ENCODE measurements at places on chromosomes 3 and 15. TPM values are rescaled to one million over a fixed set of nuclear protein-coding genes. Genes with fewer than 3 reads are reported as not detected.

The XCR1 gene
- polyA plus RNA-seq = 0.06 TPM

The MON1A gene
- 9.7 TPM for polyA plus RNA-seq

The SLC9A9 gene
- 4.1 TPM for polyA plus RNA-seq

The TTLL13 gene
- polyA plus RNA-seq = 0.08 TPM

The ALG3 gene
- polyA plus RNA-seq = 33.6 TPM

The DCUN1D1 gene
- 57.2 TPM for polyA plus RNA-seq

The LMAN1L gene
- polyA plus RNA-seq = not detected

The CPLX3 gene
- polyA plus RNA-seq = 0.07 TPM

The MUC20 gene
- polyA plus RNA-seq = 19.7 TPM

The NSUN3 gene
- 13.9 TPM for polyA plus RNA-seq

The ADGRG7 gene
- 0.25 TPM for polyA plus RNA-seq

The CCDC13 gene
- polyA plus RNA-seq = 3.5 TPM

The CCR3 gene
- polyA plus RNA-seq = not detected

The TKT gene
- polyA plus RNA-seq = 91.0 TPM

The CCDC39 gene
- 9.2 TPM for polyA plus RNA-seq

The MEX3B gene
- polyA plus RNA-seq = 15.9 TPM

The IL17RD gene
- polyA plus RNA-seq = 55.6 TPM

The FAM81A gene
- 18.6 TPM for polyA plus RNA-seq

The IQCF5 gene
- polyA plus RNA-seq = not detected

The CKMT1B gene
- 1.5 TPM for polyA plus RNA-seq

The CHRFAM7A gene
- 1.3 TPM for polyA plus RNA-seq

The SH3BP5 gene
- polyA plus RNA-seq = 46.0 TPM

The POLR2M gene
- 93.4 TPM for polyA plus RNA-seq

The RETNLB gene
- polyA plus RNA-seq = not detected

The TRPC1 gene
- polyA plus RNA-seq = 10.9 TPM

The PXYLP1 gene
- 38.5 TPM for polyA plus RNA-seq

The CHRNB4 gene
- 3.9 TPM for polyA plus RNA-seq

The CYP1A1 gene
- polyA plus RNA-seq = not detected

The UACA gene
- polyA plus RNA-seq = 102 TPM

The STRA6 gene
- polyA plus RNA-seq = 26.3 TPM

The HIGD2B gene
- not detected for polyA plus RNA-seq

The ZNF774 gene
- polyA plus RNA-seq = 6.6 TPM

The SEMA6D gene
- polyA plus RNA-seq = 31.5 TPM

The NLGN1 gene
- polyA plus RNA-seq = 3.9 TPM

The TMEM212 gene
- not detected for polyA plus RNA-seq

The EPHB3 gene
- 25.5 TPM for polyA plus RNA-seq

The SPINK8 gene
- polyA plus RNA-seq = not detected

The C2CD4A gene
- 0.35 TPM for polyA plus RNA-seq

The ACTR8 gene
- 31.6 TPM for polyA plus RNA-seq

The MTFMT gene
- polyA plus RNA-seq = 13.4 TPM

The CCDC33 gene
- 4.8 TPM for polyA plus RNA-seq

All from left renal cortex interstitium (tissue), 4 donors.